ENCODE measurements at places on chromosomes 6 and 20. TPM values are rescaled to one million over a fixed set of nuclear protein-coding genes. Genes with fewer than 3 reads are reported as not detected.

DNA sequence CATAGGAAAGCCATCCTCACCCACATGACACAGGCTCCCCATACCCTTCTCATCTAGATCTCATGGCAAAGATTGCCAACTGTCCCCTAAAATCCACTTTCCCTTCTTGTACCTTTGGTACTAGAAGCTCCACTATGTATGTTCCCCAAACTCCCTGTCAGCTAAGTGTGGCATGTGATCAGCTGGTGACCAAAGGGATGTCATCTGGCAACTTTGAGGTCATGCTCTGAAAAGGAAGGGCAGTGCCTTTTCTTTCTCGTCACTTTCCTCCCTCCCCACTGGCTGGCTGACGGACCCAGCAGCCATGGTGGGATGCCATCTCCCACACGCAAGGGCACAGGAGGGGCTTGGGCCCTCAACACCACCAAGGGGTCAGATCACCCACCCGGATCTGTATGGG lies 23.8 kb upstream of the TAF8 start:
- no peak overlapping the region for H3K27ac ChIP-seq
- H3K36me3 ChIP-seq, result no peaks in the 10 kb centered on the region
- DNase-seq, result no peak
- no peaks in the 10 kb centered on the region for H3K4me1 ChIP-seq

- no peak overlapping the region for H3K4me3 ChIP-seq
- no peak for DNase-seq
- H3K4me1 ChIP-seq, result no peaks in the 10 kb centered on the region
- no peaks in the 10 kb centered on the region for H3K27me3 ChIP-seq
Measured at GRCh38 chr6:118122161-118122725, 215.2 kb downstream of the SLC35F1 start.

DNA sequence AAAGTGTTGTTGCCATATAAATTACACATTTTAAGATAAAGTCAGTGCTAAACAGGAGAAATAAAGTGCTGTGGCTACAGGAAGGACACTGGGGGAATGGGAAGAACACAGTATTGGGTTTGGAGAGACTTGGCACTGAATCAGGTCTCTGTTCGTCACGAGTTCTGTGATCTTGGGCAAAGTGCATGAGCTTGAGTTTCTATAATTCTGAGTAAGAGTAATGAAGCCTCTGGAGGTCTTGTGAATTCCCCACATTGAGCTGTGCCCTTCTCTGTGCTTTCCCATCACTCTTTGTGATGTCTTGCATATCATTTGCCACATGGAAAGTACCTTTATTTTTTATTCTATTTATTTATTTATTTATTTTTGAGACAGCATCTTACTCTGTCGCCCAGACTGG lies 16.8 kb upstream of the EEF1A1 start:
- H3K27ac ChIP-seq, result no peak overlapping the region
- H3K4me3 ChIP-seq, result no peak overlapping the region
- no peaks in the 10 kb centered on the region for H3K4me1 ChIP-seq

SLC35D3 gene
- polyA plus RNA-seq, result not detected

- H3K4me3 ChIP-seq, result no peak overlapping the region
- DNase-seq, result no peak
- H3K36me3 ChIP-seq, result no peaks in the 10 kb centered on the region
- H3K27me3 ChIP-seq, result no peaks in the 10 kb centered on the region
- H3K4me1 ChIP-seq, result peaks cover 9% of the 10 kb centered on the region
- H3K27ac ChIP-seq, result no peak overlapping the region
Measured at GRCh38 chr6:14128746-14129145, 11.2 kb downstream of the CD83 start.

- H3K4me3 ChIP-seq, result no peak overlapping the region
- H3K4me1 ChIP-seq, result no peaks in the 10 kb centered on the region
- H3K36me3 ChIP-seq, result no peaks in the 10 kb centered on the region
- no peak overlapping the region for H3K27ac ChIP-seq
- no peak for DNase-seq
- no peaks in the 10 kb centered on the region for H3K27me3 ChIP-seq
Measured at GRCh38 chr20:14113416-14113815, 118.1 kb downstream of the MACROD2 start.

HLA-DQA2 gene
- not detected for polyA plus RNA-seq

DNA sequence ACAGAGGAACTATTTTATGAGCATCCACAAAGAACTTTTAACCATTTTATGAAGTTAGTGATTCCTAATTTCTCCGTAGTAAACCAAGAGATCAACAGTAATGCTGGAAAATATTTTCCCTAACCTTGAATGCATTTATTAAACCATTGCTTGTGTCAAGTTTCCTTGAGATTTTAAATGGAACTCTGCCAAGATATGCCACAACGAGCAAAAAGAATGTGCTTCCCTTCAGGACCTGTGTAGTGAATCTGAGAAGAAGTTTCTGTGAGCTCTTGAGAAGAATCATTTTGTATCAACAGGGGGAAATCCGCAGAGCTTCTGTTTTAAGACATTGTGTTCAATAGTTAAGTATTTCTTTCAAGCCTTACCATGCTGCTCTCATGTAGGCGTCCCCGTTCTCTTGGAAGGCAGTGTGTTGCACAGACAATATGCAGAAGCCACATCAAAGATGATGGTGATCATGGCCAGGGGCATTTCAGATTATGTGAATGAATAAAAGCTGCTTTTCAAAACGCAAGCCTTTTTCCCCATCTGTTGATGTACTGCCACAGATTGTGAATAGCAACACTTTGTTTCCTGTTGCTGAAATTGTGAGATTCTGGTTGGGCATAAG lies 439.8 kb downstream of the BMP2 start:
- no peak overlapping the region for H3K4me3 ChIP-seq
- H3K27ac ChIP-seq, result no peak overlapping the region
- H3K27me3 ChIP-seq, result no peaks in the 10 kb centered on the region
- DNase-seq, result no peak

BMP7 gene
- 0.29 TPM for polyA plus RNA-seq

GRCh38 chr6:16959789-16960188 lies 142.1 kb upstream of the STMND1 start:
- H3K27me3 ChIP-seq, result no peaks in the 10 kb centered on the region
- no peaks in the 10 kb centered on the region for H3K4me1 ChIP-seq
- no peak overlapping the region for H3K27ac ChIP-seq
- no peak overlapping the region for H3K4me3 ChIP-seq

DNA sequence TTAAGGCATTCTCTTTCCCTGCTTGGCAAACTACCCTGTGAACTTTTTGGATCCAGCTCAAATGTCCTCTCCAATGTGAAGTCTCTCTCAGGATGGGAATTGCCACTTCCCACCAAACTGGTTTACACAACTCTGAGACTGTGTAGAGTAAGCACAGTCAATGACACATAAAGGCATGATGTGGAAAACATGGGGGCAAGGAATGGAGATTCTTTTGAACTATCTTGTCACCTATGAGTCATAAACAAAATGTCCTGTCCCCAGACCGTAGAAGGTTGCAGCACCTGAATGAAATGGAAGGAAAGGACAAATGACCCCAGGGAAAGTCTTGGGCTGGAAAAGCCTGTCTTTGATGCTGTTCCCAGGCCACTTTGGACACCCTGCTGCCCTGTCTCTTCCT lies 11.0 kb upstream of the KIF13A start:
- H3K36me3 ChIP-seq, result no peaks in the 10 kb centered on the region
- H3K4me3 ChIP-seq, result no peak overlapping the region
- H3K27me3 ChIP-seq, result no peaks in the 10 kb centered on the region
- H3K4me1 ChIP-seq, result peaks cover 19% of the 10 kb centered on the region
- DNase-seq, result no peak

- peaks cover 57% of the 10 kb centered on the region for H3K4me1 ChIP-seq
- H3K36me3 ChIP-seq, result no peaks in the 10 kb centered on the region
- H3K27me3 ChIP-seq, result no peaks in the 10 kb centered on the region
- peak overlapping the region; percentile 24 for H3K4me3 ChIP-seq
- H3K27ac ChIP-seq, result peak overlapping the region; percentile 97
- no peak for DNase-seq
Measured at GRCh38 chr20:53866794-53867740, 203.3 kb downstream of the BCAS1 start.

GRCh38 chr6:53492860-53493634 lies 51.9 kb downstream of the GCLC start:
- no peaks in the 10 kb centered on the region for H3K36me3 ChIP-seq
- peak; percentile 25 for DNase-seq
- H3K27me3 ChIP-seq, result no peaks in the 10 kb centered on the region
- H3K4me1 ChIP-seq, result peaks cover 33% of the 10 kb centered on the region
- peak overlapping the region; percentile 41 for H3K4me3 ChIP-seq

GRCh38 chr6:83958241-83958685 lies 75.3 kb upstream of the MRAP2 start:
- H3K27me3 ChIP-seq, result no peaks in the 10 kb centered on the region
- peaks cover 3% of the 10 kb centered on the region for H3K4me1 ChIP-seq
- H3K4me3 ChIP-seq, result no peak overlapping the region
- H3K27ac ChIP-seq, result no peak overlapping the region
- DNase-seq, result no peak
- H3K36me3 ChIP-seq, result no peaks in the 10 kb centered on the region

SOBP gene
- not detected for polyA plus RNA-seq

GRCh38 chr6:113392551-113393055 lies 464.5 kb upstream of the MARCKS start:
- H3K36me3 ChIP-seq, result no peaks in the 10 kb centered on the region
- DNase-seq, result no peak
- no peak overlapping the region for H3K27ac ChIP-seq
- H3K27me3 ChIP-seq, result no peaks in the 10 kb centered on the region
- no peaks in the 10 kb centered on the region for H3K4me1 ChIP-seq

- no peaks in the 10 kb centered on the region for H3K27me3 ChIP-seq
- DNase-seq, result no peak
- no peak overlapping the region for H3K4me3 ChIP-seq
- H3K27ac ChIP-seq, result no peak overlapping the region
- H3K4me1 ChIP-seq, result peaks cover 15% of the 10 kb centered on the region
Measured at GRCh38 chr6:12361042-12361765, 71.0 kb downstream of the EDN1 start.

DNA sequence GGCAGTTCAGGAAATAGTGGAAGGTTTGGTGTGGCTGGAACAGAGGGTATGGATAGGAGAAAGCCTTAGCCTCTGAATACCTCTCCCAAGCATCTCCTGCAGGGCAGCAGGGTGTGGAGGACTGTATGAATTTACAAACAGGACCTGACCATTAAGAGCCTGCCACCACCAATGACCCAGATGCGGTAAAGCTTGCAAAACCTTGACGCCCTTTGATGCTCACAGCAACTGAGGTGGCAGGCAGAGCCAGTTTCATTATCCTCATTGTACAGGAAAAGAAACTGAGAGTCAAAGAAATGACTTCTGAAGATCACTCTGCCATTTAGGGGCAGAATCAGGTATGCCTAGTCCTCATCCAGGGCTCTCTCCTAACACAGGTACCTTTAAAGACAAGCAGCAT lies 2.4 kb downstream of the HM13 start:
- peaks cover 23% of the 10 kb centered on the region for H3K36me3 ChIP-seq
- H3K27ac ChIP-seq, result peak overlapping the region; percentile 17
- no peak for DNase-seq

MCCD1 gene
- not detected for polyA plus RNA-seq

GRCh38 chr6:75430631-75431325 lies 62.8 kb downstream of the FILIP1 start:
- H3K27me3 ChIP-seq, result no peaks in the 10 kb centered on the region
- no peak for DNase-seq
- no peaks in the 10 kb centered on the region for H3K4me1 ChIP-seq
- no peak overlapping the region for H3K4me3 ChIP-seq
- H3K27ac ChIP-seq, result no peak overlapping the region

- no peak for DNase-seq
- no peaks in the 10 kb centered on the region for H3K4me1 ChIP-seq
- no peaks in the 10 kb centered on the region for H3K36me3 ChIP-seq
Measured at GRCh38 chr6:154561750-154562149, 51.3 kb upstream of the CNKSR3 start.

DNA sequence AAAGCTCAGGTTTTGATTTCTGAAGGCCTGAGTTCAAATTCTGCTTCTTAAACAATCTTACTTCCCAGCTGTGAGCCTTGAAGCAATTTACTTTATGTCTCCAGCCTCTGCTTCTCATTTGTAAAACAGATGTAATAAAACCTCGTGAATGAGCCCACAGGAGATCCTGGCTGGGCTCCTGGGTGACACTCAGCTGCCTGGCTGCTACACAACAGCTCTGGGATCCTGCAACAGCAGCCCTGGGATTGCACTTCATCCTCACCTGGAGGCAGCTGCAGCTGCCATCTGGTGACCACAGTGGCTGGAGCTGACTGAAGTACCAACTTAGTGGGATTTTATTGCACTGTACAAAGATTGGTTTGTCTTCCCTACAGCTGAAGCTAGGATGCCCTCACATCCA lies 98.6 kb downstream of the NDUFAF5 start:
- H3K4me3 ChIP-seq, result no peak overlapping the region
- no peaks in the 10 kb centered on the region for H3K27me3 ChIP-seq
- no peak for DNase-seq

SRMS gene
- polyA plus RNA-seq, result 0.10 TPM

TDP2 gene
- polyA plus RNA-seq, result 24.2 TPM

DNA sequence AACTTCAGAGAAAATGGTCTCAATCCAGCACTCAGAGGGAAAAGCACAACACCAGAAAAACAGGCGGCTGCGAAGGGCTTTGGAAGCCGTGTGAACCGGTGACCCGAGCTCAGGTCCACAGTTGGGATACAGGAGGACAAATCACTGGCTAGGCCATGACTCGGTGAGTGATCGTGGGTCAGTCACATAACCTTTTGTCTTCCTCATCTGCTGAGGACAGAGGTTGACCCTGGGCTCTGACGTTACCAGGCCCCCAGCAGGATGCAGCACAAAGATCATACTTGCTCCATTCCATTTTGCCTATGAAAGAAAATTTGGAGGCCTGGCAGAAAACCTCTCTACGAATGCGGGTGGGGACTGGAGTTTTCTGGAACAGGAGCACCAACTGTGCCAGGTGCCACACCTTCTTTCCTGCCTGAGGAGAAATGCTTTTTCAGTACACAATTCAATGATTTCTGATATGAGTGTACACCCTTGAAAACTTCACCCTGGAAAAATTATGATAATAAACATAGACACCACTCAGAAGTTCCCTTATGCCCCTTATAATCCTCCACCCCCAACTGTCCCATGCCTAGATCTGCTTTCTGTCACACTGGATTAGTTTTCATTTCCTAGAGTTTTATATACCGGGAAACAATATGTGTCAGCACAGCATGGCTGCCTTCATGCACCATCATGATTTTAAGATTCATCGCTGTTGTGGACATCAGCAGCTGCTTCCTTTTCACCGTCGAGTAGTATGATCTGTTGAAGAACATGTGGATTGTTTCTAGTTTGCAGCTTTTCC lies 85.3 kb upstream of the RALGAPA2 start:
- H3K36me3 ChIP-seq, result no peaks in the 10 kb centered on the region
- DNase-seq, result no peak
- no peaks in the 10 kb centered on the region for H3K4me1 ChIP-seq

DNA sequence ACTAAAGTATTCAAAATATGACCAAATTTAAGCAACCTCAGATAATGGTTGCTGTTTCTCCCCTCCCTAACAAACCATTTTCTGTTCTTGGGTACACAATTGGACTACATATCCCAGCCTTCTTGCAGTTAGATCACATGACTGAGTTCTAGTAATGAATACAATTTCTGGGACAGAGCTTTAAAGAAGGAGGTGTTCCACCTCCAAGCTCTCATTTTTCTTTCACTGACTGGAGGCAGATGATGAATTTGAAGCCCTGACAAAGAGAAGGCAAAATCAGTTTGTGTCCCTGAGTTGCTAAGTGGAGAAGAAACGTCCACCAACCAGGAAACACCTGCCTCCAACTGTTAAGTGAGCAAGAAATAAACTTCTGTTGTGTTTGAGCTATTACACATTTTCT lies 117.2 kb downstream of the LCA5 start:
- no peak overlapping the region for H3K27ac ChIP-seq
- no peak overlapping the region for H3K4me3 ChIP-seq
- DNase-seq, result no peak
